Activated T-helper 1 cell treated with anti-CD3 and anti-CD28 coated beads, Interleukin-2, amount 50 U/mL, for 16 hours (primary cell): ENCODE measurements at places on chromosomes 7 and 10.

GRCh38 chr10:75098902-75099673, 12.4 kb upstream of the SAMD8 start:
- DNase-seq, result no peak

DNA sequence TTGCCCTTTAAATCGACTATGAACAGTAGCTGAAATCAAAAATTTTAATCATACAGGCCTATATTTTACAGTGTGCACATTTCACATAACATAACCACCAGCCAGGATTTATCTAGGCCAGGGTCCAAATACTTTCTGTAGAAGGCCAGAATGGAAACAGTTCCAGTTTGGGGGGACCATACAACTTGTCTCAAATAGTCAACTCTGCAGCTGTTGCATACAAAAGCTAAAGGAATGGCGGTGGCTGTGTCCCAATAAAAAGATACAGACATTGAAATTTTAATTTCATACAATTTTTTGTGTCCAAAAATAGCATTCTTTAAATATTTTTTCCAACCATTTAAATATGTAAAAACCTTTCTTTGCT, 742 bp upstream of the TYSND1 start:
- no peak for DNase-seq

DNA sequence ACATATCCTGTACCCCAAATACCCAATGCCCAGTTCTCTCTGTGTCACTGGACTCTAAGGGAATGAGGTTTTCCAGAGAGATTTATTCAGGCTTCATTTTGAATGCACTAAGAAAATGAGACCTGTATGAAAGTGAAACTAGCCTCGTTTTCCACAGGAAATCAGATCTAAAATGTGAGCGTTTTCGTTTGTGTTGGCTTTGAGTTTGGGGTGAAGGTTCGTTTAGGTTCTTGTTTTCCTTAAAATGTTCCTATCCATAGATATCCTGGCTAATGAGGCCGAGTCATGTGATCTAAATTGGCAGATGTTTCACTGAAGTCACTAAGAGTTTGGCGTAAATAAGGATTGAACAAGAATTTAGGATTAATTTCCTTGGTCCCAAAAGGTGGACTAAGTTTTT, 90.9 kb upstream of the BMPER start:
- no peak for DNase-seq

- no peak for DNase-seq
Measured at GRCh38 chr7:135480966-135481597, 28.8 kb downstream of the CNOT4 start.
